GM18507 (cell line): ENCODE measurements at places on chromosomes 2 and 18.

- DNase-seq: no peak
These were observed 70.5 kb upstream of the IGFBP5 start for GRCh38 chr2:216765761-216766262.

GRCh38 chr2:183348492-183348891, 224.2 kb downstream of the NUP35 start:
- no peak for DNase-seq

DNA sequence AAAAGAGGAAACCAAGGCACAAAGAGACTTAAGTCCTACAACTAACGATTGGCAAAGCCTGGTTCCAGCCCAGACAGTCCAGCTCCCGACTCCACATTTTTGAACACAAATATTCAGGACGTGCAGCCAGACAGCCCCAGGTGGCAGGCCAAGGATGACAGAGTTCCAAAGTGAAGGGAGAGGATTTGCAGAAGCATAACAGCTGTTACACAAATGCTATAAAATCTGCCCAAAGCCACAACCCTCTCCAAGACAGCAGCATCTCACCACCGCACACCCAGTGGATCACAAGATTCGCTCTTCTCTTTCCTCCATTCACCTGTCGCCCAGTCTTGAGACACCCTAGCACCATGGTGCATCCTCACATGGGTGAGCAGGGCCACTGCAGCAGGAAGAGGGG, 227.1 kb upstream of the ID2 start:
- no peak for DNase-seq

DNA sequence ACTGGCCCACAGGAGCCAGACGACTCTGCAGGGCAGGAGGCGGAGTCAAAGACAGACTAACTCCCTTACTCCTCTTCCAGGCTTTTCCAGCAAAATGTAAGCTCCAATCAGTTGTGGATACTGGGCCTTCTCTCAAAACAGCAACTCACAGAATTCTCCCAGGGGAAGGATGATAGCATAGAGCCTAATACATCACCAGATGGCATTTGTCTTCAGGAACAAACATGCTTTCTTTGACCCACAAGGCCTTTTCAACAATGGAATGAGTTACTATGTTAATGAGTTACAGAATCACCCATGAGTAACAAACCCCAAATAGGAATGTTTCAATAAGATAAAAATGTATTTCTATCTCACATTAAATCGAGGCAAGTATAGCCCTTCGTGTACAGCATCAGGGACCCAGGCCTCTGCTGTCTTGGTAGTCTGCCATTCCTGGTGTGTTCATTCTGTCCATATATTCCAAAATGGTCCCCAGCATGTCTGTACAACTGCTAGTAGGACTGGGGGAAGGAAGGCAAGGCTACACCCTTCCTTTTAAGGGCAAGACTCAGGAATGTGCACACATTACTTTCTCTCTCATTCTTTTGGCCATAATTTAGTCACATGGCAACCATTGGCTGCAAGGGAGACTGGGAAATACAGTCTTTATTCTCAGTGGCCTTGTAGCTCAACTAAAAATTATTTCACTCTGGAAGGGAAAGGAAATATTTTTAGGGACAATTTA, 76.4 kb downstream of the BOD1L2 start:
- DNase-seq: no peak

DNA sequence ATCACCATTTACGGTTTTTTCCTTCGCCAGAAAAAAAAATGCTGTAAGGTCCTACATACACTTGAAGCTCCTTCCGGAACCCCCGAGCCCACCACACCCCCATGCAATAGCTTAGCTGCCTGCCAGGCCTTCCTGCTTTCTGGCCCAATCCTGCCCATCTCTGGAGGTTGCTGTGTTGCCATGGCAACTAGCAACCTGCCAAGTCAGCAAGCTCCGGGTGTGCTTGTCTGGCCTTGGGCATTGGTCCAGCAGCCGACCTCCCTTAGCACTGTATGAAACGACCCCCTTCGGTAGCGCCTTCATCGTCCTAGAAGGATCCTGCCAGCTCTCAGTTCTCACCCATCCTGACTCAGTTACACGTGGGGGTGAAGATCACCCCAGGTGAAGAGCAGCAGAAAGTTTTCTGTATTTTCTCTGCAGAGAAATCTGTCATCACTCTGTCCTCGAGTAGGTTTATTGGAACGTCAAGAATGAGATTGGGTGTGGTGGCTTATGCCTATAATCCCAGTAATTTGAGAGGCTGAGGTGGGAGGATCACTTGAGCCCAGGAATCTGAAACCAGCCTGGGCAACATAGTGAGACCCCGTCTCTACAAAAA, 47.4 kb upstream of the MTCL1 start:
- no peak for DNase-seq

- DNase-seq: no peak
These were observed 99.2 kb upstream of the ASAP2 start for GRCh38 chr2:9107168-9108025.

DNA sequence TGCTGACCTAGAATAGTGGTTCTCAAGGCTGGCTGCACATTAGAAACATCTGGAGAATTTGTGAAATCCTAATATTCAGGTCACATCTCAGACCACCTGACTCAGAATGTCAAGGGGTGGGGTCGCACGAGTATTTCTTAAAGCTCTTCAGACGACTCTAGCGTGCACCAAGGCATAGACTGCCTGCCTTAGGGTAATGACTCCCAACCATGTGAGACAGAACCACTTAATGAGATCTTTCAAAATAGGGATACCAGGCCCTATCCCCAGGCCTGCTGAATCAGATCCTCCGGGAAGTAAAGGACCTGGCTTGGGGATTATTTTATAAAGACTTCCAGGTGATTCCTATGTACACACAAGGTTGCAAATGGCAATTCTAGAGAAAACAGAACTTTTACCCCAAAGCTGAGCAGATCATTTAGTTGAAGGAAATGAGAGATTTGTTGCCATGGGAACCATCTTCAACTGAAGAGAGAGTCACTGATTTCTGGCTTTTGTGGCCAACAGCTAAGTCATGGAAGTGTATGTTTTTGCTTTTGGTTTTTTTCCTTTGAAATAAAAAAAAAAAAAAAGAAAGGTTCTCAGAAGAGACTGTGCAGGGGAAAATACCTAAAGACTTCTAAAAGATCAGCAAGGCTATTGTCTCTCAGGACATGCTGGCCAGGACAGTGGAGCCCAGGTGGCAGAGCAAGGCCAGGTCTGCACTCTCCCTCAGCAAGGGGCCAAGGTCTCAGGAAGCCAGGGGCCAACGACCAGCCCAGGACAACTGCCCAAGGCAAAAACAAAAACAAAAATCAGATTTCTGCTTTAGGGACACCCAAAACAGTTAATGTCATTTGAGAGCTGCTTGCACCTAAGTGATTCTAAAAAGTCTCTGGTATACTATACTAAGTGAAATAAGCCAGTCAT, 15.3 kb upstream of the LOXHD1 start:
- DNase-seq: no peak

- DNase-seq: no peak
These were observed 117.3 kb upstream of the STON1 start for GRCh38 chr2:48412443-48413250.

GRCh38 chr2:98378901-98379300, 32.6 kb downstream of the CNGA3 start:
- DNase-seq: no peak

- no peak for DNase-seq
These were observed 144.0 kb upstream of the SERPINE2 start for GRCh38 chr2:224183086-224183485.

DNA sequence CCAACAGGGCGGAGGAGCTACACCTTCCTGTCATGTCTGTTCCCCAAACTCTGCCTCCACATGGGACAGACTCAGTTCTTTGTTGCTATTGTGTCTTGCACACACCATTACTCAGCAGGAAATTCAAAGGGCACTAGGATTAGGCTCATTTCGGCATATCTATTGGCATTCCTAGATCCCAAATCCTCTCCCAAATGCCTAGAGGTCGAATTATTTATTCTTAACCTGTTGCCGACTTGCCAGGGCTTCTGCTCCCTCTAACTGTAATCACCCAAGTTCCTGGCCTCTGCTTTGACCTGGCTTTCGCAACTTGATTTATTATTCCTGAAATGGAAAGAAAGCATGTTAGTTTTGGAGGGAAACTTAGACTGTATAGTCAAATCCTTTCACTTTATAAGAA, 67.8 kb upstream of the ST6GAL2 start:
- DNase-seq: no peak

DNA sequence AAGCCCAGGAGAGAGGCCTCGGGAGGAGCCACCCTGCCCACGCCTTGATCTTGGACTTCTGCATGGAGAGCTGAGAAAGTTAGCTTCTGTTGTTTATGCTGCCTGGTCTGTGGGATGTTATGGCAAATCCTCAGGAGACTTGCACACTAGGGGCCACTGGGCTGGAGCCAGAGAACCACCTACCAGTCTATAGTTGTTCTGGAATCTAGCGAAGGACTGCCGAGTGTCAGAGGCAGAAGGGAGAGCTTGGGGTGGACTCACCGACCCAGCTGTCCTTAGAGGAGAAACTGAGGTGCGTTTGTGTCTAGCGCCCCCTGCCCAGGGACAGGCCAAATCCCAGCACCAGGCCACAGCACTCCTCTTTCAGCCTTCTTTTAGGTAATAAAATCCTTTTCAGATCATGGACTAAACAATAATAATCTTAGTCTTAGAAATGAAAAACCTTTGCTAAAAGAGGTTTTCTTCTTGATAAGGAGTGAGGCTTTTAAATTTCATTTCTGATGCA, 398.7 kb upstream of the SALL3 start:
- no peak for DNase-seq

- DNase-seq: peak; percentile 18
These were observed 144.1 kb downstream of the PRPF40A start for GRCh38 chr2:152573168-152573567.

- no peak for DNase-seq
These were observed 74.1 kb upstream of the MAP4K3 start for GRCh38 chr2:39511219-39511604.
